ENCODE measurements at places on chromosomes 16 and 17.

- no peak overlapping the region for H3K4me3 ChIP-seq
- peaks cover 34% of the 10 kb centered on the region for H3K27me3 ChIP-seq
- DNase-seq = no peak
- peaks cover 7% of the 10 kb centered on the region for H3K4me1 ChIP-seq
- no peak overlapping the region for H3K27ac ChIP-seq
These were observed 4.7 kb upstream of the TPPP3 start for GRCh38 chr16:67397812-67398545.

DNA sequence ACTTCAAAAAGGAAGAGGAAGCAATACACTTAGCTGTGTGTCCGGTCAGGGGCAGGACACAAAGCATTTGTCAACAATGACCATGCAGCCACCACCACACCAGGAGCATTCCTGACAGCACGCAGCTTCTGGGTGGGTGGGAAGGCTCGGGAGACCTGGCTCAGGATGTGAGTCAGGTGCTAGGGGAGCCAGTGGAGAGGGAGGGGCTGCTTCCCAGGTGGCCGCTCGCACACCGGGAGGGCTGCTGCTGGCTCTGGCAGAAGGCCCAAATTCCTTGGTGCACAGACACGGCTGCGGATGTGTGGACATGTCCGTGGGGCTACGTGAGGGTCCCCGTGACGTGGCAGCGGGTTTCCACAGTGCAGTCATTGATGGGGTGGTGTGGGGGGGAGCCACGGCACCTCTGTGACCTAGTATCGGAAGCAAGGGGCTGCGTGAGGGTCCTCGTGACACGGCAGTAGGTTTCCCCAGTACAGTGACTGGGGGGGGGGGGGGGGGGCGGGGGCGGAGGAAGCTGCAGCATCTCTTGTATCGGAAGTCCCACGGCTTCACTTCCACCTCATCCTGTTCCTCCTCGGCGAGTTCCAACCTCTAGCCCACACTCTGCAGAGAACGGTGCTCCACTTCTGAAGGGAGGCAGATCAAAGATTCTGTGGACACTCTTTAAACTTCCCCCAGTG lies 112.8 kb downstream of the ZNF778 start:
- peak overlapping the region; percentile 58 for H3K4me3 ChIP-seq
- H3K36me3 ChIP-seq = no peaks in the 10 kb centered on the region
- H3K27me3 ChIP-seq = no peaks in the 10 kb centered on the region
- peak overlapping the region; percentile 54 for H3K27ac ChIP-seq
- no peak for DNase-seq
- H3K4me1 ChIP-seq = peaks cover 55% of the 10 kb centered on the region

DNA sequence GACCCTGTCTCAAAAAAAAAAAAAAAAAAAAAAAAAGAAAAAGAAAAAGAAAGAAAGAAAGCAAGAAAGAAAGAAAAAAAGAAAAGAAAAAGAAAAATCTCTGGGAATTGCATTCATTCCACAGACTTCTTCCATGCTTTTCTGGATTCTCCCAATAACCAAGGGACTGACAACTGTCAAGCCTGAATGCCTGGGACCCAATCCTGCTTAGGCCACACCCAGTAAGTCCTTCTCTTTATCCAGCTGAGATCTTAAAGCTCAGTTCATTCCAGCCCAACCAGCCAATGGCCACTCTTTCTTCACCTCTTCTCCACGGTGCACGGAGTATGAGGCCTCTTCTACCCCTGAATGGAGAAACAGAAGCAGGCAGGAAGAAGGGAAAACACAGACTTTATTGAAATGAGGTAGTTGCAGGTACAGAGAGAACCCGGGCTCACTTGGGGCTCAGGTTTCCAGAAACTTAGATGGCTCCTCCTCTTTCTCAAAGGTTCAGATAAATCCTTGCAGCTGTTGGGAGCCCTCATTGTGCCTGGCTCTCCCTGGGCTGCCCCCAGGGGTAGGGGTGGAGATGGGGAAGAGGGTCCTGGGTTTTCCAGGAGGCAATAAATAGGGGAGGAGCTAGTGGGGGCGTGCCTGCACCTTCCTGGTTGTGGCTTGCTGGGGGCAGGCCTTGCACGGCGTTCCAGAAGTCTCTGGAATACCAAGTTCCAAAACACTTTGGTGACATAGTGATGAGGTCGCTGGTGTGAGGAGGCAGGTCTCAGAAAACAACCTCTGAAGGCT lies 2.5 kb downstream of the HOXB1 start:
- peaks cover 2% of the 10 kb centered on the region for H3K36me3 ChIP-seq
- no peak overlapping the region for H3K27ac ChIP-seq
- H3K27me3 ChIP-seq = peaks cover 50% of the 10 kb centered on the region
- H3K4me1 ChIP-seq = peaks cover 5% of the 10 kb centered on the region
- DNase-seq = no peak
- H3K4me3 ChIP-seq = no peak overlapping the region

- no peak for DNase-seq
- peaks cover 42% of the 10 kb centered on the region for H3K4me1 ChIP-seq
- H3K4me3 ChIP-seq = peak overlapping the region; percentile 94
- H3K36me3 ChIP-seq = peaks cover 2% of the 10 kb centered on the region
- no peaks in the 10 kb centered on the region for H3K27me3 ChIP-seq
- peak overlapping the region; percentile 85 for H3K27ac ChIP-seq
These were observed 832 bp downstream of the CDK5R1 start for GRCh38 chr17:32487473-32488176.

GRCh38 chr16:26647870-26648269 lies 418.9 kb upstream of the C16orf82 start:
- peaks cover 4% of the 10 kb centered on the region for H3K4me1 ChIP-seq
- H3K27me3 ChIP-seq = peaks cover 14% of the 10 kb centered on the region
- DNase-seq = no peak
- H3K4me3 ChIP-seq = no peak overlapping the region
- no peaks in the 10 kb centered on the region for H3K36me3 ChIP-seq

GRCh38 chr17:82314727-82315605 lies 2.4 kb downstream of the CD7 start:
- no peaks in the 10 kb centered on the region for H3K36me3 ChIP-seq
- peak overlapping the region; percentile 84 for H3K27ac ChIP-seq
- DNase-seq = no peak

DNA sequence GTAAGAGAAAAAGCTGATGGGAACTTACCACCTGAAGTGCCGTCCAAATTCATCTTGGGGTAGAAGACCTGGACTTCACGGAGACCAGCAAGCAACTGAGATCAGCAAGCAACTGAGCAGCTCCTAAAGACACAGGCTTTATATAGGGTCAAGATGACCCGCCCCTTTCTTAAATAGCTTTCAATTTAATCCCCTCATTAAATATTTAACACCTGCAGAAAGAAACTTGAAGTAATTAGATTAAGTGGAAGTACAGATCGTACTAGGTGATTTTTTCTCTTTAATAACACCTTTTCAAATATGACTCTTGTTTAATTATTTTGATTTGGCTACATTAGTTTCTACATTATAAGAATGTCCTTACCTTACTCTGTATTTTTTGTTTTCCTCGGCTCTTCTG lies at the start of gene CPHXL:
Gene CPHXL, minus strand, starts transcription at position 101 of the 400 bp plus-strand sequence. Its CDS starts 48 bp downstream, at position 53.
- H3K27ac ChIP-seq = no peak within 1 kb of the TSS
- no peaks in the 10 kb centered on the region for H3K36me3 ChIP-seq
- H3K4me1 ChIP-seq = no peaks in the 10 kb centered on the region
- DNase-seq = no peak
- H3K27me3 ChIP-seq = no peaks in the 10 kb centered on the region

- peaks cover 9% of the 10 kb centered on the region for H3K4me1 ChIP-seq
- H3K27ac ChIP-seq = no peak overlapping the region
- peaks cover 88% of the 10 kb centered on the region for H3K27me3 ChIP-seq
- peaks cover 4% of the 10 kb centered on the region for H3K36me3 ChIP-seq
- DNase-seq = no peak
These were observed 58.7 kb upstream of the DLX4 start for GRCh38 chr17:49910094-49910857.

DNA sequence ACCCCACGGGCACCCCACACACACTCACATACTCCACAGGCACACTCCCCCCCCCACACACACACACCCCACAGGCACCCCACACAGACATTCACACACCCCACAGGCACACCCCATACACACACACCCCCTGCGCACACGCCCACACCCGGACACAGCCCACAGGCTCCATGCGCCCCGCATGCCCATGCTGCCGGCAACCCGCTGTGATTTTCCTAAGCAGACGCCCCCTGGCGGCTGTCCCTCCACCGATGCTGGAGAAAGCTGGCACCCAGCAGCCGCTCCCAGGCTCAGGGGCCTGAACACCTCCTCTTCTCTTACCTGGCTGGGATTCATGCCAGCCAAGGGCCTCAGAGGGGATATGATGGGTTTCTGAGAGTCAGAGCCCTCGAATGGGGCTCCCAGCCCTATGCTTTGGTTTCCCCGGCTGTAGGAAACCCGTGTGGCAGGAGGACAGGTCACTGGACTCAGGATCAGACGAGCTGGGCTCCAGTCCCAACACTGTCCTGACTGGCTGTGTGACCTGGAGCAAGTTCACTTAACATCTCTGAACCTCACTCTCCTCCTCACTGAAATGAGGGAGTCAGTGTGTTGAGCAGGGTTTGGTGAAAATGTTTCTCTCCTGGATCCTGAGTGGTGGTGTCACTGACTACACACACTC lies 19.6 kb upstream of the TNFRSF13B start:
- peak overlapping the region; percentile 75 for H3K4me3 ChIP-seq
- no peaks in the 10 kb centered on the region for H3K36me3 ChIP-seq
- H3K27ac ChIP-seq = no peak overlapping the region

DNA sequence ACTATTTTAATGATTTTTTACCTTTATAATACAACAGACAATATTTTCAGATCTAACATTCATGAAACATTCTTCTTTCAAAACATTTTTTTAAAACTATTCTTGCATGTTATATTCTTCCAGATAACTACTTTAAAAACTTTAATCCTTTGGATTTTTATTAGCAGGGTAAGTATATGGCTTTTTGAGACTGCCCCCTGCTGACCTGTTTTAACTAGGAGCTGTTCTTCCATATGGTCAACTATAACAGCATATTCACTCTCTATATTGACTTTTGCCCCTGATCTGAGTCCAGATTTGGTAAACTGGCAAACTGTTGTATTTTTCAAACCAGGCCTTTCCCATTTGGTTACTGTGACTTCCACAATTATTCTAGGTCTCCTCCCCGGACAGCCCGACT lies 16.5 kb downstream of the ZNF18 start:
- H3K36me3 ChIP-seq = peaks cover 21% of the 10 kb centered on the region
- no peak overlapping the region for H3K27ac ChIP-seq
- no peak for DNase-seq
- peaks cover 7% of the 10 kb centered on the region for H3K4me1 ChIP-seq
- H3K27me3 ChIP-seq = no peaks in the 10 kb centered on the region
- no peak overlapping the region for H3K4me3 ChIP-seq

DNA sequence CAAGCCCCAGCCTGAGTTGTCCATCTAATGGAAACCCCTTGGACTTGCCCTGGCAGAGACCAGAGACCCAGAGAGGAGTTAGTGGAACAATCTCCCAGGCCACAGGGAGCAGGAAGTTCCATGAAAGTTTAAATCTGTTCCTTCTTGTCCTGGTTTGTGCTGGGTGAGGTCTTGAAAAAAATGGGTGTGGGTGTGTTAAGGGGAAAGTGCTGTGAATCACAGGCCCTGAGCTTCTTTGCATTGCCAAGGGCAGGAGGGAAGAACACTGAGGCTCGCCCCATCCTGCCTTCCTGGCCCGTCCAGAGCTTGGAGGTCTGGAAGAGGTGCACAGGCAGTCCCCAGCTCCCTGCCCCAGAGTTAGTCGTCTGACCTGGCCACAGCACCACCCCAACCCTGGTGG lies 2.3 kb downstream of the ADORA2B start:
- peaks cover 31% of the 10 kb centered on the region for H3K27me3 ChIP-seq
- H3K4me1 ChIP-seq = peaks cover 14% of the 10 kb centered on the region
- no peak overlapping the region for H3K4me3 ChIP-seq
- H3K27ac ChIP-seq = no peak overlapping the region
- H3K36me3 ChIP-seq = peaks cover 11% of the 10 kb centered on the region

DNA sequence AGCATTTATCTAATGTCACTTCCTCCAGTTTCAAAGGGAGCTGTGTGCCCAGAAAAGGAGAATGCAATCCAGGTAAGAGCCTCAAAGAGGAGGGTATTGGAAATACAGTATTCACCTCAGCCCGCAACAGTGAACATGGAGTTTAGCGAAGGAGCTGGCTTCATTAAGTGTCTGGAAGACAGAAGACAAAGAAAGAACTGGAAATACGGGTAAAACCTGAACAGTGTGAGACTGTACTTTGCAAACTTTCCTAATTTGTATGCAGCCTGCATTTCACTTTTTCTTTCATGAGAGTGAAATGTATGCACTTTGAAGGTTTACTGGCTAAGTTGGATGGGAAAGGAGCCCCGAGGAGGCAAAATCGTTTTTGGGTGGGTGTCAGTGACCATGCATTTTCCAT lies 478.4 kb downstream of the HS3ST3B1 start:
- H3K27ac ChIP-seq = no peak overlapping the region
- no peak overlapping the region for H3K4me3 ChIP-seq
- no peaks in the 10 kb centered on the region for H3K36me3 ChIP-seq
- no peak for DNase-seq

- no peak overlapping the region for H3K4me3 ChIP-seq
- no peak for DNase-seq
- peaks cover 2% of the 10 kb centered on the region for H3K4me1 ChIP-seq
These were observed 39.9 kb upstream of the STH start for GRCh38 chr17:45958994-45959665.

DNA sequence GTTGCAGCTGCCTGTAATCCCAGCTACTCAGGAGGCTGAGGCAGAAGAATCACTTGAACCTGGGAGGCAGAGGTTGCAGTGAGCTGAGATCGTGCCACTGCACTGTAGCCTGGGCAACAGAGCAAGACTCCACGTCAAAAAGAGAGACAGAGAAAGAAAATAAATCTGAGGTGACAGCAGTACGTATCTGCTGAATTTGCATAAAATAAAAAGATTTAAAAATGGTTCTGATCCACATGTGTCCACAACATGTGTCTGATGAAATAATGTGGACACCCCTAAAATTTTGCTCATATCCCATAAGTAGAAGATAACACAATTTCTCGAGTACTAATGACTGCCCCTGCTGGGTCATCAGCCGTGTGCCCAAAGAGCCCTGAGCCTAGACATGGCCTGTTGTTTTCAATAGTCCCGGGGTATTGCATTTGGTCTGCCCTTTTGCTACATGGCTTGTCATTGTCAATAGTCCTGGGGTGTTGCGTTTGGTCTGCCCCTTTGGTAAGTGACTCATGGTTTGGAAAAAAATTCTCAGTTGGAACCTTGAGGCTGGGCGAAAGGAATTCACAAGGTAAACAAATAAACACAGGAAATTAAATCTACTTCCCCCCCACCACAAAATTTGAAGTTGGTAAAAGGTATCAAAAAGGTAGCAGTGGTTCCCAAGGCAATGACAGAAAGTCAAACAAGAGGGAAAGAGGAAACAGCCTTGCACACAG lies 434.6 kb upstream of the MAF start:
- no peak overlapping the region for H3K27ac ChIP-seq
- H3K4me1 ChIP-seq = no peaks in the 10 kb centered on the region
- no peaks in the 10 kb centered on the region for H3K36me3 ChIP-seq

Measured in T-helper 17 cell (primary cell).